ENCODE measurements at places on chromosomes 16 and 17.

DNA sequence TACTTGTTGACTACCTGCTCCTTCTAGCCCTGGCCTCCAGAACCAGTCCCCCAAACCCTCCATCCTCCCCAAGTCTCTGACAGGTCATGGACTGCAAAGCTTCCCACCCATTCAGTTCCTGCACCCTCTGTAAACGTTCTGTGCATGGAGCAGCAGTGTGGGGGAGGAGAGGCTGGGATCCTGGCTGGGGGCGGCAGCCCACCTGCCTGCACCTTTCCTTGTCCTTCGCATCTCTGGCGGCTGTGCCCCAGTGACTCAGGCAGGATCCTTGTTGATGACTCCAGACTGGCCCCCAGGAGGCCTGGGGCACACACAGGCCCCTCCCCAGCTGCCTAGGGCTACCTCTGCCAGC, 1.6 kb upstream of the PKMYT1 start:
- no peak for DNase-seq

- DNase-seq = no peak
Observed at GRCh38 chr16:9070254-9070653, 21.2 kb upstream of the HAPSTR1 start.

DNA sequence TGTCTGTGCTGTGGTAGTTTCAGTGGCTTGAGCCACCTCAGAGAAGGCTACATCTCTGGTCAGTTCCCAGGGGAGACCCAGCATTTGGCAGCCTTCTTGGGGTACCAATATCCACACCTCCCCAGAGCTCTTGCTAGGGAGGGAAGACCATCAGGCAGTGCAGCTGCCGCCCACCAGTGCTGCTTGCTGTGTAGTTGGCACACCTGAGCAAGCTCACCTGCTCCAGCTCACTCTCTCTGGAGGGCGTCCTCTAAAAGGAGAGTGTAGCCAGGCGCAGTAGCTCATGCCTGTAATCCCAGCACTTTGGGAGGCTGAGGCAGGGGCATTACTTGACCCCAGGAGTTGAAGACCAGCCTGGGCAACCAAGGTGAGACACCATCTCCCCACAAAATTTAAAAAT, 29.8 kb downstream of the CDIP1 start:
- no peak for DNase-seq

DNA sequence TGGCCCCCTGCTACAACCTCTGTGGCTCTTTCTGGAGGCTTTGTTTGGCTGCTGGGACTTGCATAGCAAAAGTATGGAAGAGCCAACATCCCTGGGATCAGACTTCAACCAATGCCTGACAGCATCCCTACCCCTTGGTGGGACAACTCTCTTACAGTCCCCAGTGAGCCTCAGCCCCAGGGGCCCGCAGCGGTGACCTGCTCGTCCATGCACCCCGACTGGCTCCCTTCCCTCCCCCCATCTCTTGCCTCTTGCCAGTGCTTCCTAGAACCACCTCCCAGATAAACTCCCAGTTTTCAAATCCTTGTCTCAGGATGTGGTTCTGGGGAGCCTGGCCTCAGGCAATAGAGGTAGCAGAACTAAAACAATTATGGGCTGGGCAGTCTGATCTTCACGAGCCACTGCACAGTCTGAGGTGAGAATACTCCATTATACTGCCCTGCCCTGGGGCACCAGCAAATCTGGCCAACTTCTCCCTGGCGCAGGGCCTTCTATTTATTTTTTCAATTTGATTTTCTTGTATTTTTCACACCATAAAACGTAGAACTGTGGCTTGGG, 86.6 kb upstream of the BRD7 start:
- DNase-seq = no peak

GRCh38 chr16:718922-719321, 2.0 kb upstream of the ANTKMT start:
- DNase-seq = no peak
